NCI-H446 (cell line): ENCODE measurements at places on chromosomes 7 and 10.

DNA sequence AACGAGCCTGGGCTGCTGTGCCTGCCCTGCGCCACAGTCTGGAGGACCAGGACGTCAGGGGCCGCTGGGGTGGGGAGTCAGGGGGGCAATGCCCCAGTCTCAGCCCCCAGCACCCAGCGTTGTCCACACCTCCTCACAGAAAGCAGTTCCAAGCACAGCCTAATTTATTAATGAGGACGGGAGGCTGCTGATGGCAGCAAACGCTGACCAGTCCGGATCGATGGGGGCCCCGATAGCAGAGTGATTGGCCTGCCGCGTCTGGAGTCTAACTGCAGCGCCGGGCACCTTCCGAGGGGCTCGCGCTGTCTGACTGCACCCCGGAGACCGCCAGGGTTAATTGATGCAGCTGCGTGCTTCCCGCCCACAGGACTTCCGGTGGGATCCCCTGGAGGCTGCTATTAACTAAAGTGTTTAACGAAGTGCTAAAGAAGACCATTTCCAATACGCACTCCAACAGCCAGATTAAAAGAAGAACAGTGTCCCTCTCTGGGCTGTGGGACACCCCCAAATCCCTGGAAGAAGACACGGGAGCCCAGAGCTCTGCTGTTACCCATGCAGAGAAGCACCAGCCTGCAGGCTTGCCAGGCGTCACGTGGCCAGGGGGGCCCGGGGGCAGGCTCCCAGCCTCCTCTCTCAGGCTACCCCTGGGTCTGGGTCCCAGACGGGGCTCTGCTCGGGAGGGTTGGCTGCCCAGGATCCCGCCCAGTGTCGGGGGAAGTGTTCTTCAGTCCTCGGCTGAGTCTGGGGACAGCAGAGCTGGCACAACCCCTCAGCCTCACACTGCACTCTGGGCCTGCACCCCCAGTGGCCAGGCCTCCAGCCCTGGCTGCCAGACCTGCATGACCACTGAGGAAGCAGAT is 63.8 kb downstream of the MICALL2 start:
- no peak for DNase-seq

DNA sequence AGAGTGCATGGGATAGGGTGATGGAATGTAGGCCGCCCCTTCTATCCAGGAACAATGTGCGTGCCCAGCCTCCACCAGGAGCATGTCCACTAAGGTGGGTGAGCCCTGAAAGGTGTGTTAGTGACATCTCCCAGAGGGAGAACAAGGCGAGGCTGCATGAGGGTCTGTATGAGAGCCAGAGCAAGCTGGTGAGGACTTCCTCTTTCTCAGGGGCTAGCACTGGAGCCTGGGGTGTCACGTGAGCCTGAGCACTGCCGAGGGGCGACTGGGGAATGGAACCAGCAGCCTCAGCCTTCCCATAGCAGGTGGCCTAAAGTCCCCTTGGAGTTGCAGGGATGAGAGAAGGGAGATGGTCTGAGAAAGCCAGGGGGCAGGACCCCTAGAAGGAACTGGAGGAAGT is 156.3 kb upstream of the COBL start:
- no peak for DNase-seq

DNA sequence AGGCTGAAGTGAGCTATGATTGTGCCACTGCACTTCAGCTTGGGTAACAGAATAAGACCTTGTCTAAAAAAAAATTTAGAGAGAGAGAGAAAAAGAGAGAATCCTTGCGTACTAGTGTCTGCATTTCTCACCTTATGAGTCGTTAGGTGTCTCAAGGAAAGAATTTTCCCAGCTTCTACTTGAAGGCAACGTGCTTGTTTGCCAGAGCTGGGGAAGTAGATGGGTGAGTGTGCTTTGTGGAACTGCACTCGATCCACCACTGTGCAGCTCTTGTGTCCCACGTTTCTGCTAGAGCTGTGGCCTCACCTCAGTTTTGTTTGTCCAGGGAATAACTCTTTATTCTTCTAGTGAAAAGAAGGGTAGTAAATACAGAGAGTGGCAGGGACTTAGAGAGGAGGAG is 38.9 kb downstream of the HDAC9 start:
- DNase-seq = no peak

DNA sequence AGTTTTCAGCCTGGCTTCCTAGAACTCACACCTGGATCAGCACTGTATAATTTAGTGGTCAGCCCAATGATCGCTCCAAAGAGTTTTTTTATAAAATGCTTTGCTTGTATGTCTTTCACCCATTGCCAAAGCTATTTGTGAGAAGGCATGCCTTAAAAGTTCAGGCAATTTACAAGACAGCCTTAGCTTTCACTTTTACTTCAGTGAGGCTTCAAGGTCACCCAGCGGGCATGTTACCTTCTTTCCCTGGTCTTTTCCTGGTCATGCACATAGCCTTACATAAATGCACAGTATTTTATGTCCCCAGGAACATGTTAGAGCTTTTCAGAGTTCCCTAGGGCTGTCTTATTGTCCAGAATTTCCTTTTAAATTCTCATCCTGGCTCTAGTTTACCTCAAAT is 179.9 kb upstream of the TMEM72 start:
- DNase-seq = no peak

GRCh38 chr7:139505563-139505962 is 17.9 kb upstream of the CLEC2L start:
- no peak for DNase-seq

DNA sequence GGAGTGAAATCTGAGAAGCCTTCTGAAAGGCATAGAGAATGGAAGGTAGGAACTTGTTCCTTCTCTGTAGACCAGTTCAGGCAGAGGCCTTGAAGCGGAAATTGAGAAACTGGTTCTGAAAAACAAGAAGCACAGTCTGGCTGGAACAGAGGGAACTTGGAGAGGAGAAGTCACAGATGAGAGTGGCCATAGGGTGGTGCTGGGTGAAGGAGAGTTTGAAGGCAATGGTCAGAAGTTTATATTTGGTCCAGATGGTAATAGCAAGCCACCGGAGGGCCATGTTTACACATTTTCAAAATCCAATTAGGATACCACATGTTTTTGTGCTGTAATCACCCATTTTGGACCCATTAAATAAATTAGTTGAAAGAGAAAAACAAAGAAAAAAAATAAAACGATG is 692.5 kb downstream of the INHBA start:
- no peak for DNase-seq
